ENCODE measurements at places on chromosomes 4 and X.
A peak's percentile ranks its signal among the peaks of the same experiment; 100 is the strongest.

DNA sequence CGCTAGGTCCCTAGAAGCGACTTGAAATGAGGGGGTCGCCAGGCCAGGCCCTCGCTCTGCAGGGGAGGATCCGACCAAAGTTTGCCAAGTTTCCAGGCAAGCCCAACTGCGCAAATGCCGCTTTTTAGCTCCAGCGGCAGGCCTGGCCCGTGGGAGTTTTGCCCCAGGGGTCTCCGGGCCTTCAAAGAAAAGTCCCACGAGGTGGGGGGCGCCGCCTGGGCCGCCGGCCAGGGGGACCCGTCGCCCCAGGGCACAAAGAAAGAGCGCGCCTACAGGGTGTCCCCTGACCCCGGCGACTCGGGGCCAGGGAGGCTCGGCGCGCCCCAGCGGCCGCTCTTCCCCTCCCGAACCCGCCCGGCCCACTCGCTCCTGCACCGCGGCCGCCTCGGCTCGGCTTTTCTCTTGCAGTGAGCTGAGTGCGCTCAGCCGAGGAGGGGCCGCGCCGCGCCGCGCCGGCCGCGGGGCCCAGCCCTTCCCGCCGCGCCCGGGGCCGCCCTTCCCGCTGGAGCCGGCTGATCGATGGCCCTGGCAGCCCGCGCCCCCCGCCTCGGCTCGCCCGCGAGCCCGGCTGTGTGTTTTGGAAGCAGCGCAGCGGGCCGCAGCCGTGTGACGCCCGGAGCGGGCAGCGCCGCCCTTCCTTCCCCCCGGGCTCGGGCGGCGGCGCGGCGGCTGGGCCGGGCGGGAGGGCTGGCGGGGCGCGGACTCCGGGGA is 754 bp upstream of the KLF3 start:
- no peak for DNase-seq

- no peak for DNase-seq
Measured at GRCh38 chr4:146582864-146583263, 55.8 kb upstream of the POU4F2 start.

DNA sequence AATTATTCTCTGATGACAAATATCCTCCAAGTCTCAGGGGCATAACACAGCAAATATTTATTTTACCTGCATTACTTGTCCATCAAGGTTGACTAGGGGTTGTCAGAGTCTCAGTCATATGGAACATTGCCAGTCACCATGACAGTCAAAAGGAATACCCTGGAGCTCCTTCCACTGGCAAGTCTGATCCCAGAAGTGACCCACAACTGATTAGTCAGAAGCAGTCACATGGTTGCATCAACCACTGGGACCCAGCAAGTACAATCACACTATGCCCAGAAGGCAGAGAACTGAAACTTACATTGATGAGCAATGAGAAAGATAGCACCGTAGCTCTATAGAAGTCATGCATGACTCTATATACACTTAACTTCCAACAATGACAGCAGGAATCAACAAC is 41.9 kb upstream of the SOD3 start:
- no peak for DNase-seq

DNA sequence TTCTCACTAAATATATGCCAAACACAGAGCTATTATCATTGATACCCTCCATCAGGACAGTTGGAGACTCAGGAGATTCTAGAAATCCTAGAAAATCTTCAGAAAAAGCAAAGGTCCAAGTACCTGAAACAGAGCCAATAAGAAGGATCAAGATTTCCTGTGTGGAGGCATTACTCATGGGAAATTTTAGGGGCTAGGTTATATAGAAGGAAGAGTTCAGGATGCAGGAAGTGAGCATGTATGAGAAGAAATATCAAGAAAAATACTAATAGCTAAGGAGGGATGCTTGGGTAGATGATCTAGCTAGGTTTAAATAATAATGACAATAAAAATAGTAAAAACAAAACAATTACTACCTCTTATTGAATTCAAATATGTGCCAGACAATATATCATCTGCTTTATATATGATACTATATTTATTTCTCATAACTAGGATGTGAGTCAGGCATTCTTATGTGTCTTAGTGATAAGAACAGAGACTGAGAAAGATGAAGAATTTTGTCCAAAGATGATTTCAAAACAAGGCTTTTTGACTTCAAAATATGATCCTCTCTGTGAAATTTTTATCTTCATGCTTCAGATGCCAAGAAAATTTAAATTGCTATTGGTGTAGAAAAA is 66.4 kb upstream of the HHIP start:
- no peak for DNase-seq

DNA sequence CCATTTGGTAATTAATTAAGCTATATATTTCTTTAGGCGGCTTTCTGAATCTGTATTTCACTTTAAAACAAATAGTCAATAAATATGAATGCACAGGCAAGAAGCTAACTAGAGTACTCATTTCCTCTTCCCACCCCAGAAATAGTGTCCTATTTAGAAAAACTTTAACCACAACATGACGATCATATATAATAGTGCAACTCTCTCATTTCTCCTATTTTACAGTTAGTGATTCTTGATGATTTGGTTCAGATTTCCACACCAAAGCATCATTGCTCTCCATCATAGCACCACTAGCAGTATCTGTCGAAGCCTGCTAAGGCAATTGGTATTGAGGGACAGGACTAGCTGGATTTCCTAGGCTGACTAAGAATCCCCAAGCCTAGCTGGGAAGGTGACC is 184.0 kb upstream of the GALNTL6 start:
- DNase-seq = no peak

DNA sequence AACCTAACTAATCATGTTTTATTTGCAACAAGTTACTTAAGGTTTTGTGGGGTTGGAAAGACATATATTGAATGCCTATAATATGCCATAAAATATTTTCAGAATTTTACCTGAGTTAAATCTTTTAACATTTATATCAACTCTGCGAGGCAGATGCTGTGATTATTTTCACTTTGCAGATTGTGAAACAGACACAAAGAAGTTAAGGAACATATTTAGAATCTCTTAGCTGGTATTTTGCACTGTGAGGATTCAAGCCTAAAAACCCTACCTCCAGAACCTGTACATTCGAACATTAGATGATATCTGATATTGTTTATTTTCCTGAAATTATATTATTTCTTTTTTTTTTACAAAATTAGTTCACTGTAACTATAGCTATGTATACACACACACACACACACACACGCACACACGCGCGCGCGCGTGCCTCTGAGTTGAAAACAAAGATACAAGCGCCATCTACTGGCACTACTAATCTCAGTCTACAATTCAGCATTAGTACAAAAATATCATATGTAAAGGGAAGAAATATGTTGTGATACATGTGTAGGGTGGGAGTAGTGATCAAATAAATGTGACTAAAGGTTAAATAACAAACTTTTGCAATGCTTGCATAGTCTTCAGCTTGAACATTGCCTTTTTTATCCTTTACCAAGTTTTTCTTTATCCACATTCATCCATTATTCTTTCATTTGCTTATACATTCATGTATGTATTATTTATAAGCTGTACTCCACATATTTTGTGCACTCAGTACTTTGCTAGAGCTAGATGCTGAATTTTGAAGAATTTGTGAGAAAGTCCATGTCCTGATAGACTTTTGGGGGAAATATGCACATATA is 61.5 kb downstream of the ANXA10 start:
- DNase-seq = peak; percentile 59

GRCh38 chr4:13219971-13220370 is 264.2 kb downstream of the RAB28 start:
- no peak for DNase-seq

DNA sequence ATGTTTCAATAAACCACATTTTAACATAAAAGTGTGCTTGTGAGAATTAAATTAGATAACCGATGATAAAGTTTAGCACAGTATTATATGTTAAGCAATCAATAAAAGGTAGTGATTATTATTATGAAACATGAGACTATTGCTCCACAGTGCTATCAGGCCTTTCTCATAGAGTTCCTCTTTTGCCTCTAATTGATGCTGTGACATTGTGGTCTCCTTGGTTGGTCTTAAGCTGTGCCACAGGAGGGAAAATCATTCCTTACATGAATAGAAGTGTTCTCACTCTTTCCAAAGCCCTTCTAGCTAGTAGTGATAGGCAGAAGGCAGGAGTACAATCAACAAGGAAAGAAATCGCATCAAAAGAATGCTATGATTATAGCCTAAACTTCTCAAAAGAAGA is 9.2 kb upstream of the PDHA2 start:
- DNase-seq = no peak

GRCh38 chr4:163166041-163166579 is 580 bp downstream of the NAF1 start:
- DNase-seq = peak; percentile 62

DNA sequence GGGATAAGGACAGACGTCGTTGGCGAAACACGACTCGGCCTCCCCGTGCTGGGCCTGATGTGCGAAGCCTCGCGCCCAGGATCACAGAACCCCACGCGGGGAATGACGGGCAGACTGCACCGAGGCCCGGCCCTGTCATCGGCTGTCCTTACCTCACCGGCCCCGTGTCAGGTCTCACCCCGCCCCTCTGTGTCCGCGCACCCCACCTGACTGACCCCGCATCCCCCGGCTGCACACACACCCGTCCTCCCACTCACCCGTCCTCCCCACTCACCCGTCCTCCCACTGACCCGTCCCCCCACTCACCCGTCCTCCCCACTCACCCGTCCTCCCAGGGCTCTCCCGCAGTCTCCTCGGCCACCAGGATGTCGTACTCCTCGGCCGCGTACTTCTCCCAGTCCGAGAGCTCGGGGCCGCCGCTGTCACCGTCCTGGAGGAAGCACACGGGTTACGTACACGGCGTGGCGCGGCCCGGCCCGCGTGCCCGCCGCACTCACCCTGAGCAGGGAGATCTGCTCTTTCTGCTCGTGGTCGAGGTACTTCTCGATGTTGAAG is 19.8 kb upstream of the GTPBP6 start:
- no peak for DNase-seq

- no peak for DNase-seq
Measured at GRCh38 chrX:30153881-30154260, 61.5 kb upstream of the MAGEB2 start.

GRCh38 chr4:182642831-182643230 is 274.4 kb downstream of the DCTD start:
- DNase-seq = no peak

- no peak for DNase-seq
Measured at GRCh38 chrX:19870710-19871490, 16.5 kb downstream of the SH3KBP1 start.

- no peak for DNase-seq
Measured at GRCh38 chrX:70049925-70050324, at the start of gene AWAT2. Gene AWAT2 (minus strand): TSS chrX:70049938. CDS start chrX:70049932, 6 bp downstream.

DNA sequence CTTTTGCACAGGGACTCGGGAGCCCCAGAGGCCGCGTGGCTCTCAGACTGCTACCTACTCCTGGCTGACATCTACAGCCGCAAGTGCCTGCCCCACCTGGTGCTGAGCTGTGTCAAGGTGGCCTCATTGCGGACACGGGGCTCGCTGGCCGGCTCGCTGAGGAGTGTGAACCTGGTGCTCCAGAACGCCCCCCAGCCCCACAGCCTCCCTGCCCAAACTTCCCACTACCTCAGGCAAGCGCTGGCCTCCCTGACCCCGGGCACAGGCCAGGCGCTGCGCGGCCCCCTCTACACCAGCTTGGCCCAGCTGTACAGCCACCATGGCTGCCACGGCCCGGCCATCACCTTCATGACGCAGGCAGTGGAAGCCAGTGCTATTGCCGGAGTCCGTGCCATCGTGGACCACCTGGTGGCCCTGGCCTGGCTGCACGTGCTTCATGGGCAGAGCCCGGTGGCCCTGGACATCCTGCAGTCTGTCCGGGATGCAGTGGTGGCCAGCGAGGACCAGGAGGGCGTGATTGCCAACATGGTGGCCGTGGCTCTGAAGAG is 28.8 kb downstream of the SH3TC1 start:
- DNase-seq = no peak

GRCh38 chr4:28639747-28640146 is 1779.1 kb downstream of the STIM2 start:
- DNase-seq = no peak

GRCh38 chrX:69158166-69158980 is 6.9 kb downstream of the PJA1 start:
- peak; percentile 22 for DNase-seq

GRCh38 chr4:78022517-78022916 is 34.6 kb upstream of the FRAS1 start:
- DNase-seq = no peak

DNA sequence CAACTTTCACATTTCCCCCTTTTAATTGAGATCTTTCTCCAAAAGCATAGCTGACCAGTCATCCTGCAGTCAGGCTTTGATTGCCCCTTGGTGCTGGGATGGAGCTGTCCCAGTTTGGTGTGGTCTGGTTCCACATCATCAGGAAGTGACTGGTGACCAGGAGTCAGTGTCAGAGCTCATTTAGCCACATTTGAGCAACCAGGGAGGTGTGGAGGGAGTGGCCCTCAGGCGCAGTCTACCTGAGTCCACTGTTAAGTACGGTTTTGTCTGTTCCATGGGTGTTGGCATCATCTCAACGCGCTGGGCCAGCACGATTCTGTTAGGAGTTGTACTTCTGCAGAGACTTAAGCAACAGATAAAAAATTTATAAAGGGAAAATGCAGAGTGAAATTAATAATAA is 52.6 kb downstream of the RGS12 start:
- DNase-seq = no peak

DNA sequence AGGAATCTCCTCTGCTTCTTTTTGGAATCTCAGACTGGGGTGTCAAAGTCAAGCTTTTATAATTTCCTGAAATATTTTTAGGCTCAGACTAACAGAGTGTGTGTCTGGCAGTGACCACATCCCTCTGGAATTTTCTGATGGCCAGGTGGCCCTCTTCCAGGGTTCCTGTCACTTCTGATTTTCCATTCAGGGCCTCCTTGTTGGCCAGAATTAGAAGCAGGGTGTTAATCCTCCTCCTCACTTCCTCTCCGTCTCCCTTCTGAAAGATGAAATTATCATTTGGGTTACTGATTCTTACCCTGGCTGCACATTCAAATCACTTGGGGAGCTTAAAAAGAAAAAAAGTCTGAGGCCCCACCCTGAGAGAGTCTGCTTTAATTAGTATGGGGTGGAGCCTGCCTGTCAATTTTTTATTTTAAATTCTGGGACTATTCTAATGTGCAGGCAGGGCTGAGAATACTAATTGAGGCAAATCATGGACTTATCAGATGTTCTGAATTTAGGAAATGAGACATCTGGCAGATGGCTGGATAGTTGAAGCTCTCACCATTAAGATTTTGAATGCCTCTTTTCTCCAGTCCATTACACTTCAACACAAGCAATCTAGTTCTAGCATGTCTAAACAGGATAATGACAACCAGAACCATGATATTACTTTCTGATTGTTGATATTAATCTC is 43.2 kb downstream of the HAND2 start:
- no peak for DNase-seq

GRCh38 chr4:188930822-188931221 is 791.6 kb downstream of the TRIML1 start:
- no peak for DNase-seq

DNA sequence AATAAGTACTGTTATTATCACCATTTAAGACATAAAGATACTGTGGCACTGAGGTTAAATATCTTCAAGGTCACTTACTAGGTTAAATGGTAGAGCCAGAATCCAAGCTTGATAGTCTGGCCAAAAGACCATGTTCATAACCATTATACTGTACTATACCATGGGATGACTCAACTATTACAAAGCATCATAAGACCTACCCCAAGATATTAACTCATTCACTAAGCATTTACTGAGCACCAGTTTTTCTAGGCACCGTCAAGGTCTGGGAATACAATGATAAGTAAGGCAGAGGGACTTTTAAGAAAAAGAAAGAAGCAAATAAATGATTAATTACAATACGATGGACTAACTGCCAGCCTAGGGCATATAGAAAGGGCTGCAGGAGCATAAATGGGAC is 95.5 kb upstream of the KCTD8 start:
- no peak for DNase-seq
